ENCODE measurements at places on chromosomes 7 and 10. TPM values are rescaled to one million over a fixed set of nuclear protein-coding genes. Genes with fewer than 3 reads are reported as not detected.

DNA sequence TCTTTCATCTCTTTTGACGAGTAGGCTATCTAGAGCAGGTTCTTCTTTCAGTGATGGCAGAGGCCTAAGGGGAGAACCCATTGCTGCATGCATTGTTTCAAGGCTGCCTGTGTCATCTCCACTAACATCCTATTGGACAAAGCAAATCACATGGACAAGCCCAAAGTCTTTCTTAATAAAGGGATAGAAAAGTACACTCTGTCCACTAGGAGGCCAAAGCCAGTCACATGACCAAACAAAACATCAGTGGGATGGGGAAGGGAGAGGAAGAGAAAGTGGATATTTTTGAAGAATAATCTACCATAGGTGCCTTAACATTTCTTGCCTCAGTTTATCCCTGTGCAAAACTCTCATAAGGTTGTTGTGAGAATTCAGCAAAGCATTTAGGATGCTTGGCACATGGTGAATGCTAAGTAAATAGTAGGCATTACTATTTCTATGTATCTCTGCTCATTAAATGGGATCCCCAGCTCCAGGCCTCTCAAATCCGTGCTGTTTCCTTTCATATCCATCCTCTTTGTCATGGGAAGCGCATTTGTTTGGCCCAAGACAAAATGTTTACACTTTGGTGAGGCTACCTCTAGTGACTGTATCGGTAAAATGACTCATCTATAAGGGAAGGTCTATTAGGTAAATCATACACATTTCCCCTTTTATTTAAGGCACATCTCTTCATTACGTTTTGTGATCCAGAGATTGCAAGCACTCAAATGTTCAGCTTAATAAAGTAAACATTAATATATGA, 16.7 kb upstream of the CADPS2 start:
- no peak for DNase-seq

DNA sequence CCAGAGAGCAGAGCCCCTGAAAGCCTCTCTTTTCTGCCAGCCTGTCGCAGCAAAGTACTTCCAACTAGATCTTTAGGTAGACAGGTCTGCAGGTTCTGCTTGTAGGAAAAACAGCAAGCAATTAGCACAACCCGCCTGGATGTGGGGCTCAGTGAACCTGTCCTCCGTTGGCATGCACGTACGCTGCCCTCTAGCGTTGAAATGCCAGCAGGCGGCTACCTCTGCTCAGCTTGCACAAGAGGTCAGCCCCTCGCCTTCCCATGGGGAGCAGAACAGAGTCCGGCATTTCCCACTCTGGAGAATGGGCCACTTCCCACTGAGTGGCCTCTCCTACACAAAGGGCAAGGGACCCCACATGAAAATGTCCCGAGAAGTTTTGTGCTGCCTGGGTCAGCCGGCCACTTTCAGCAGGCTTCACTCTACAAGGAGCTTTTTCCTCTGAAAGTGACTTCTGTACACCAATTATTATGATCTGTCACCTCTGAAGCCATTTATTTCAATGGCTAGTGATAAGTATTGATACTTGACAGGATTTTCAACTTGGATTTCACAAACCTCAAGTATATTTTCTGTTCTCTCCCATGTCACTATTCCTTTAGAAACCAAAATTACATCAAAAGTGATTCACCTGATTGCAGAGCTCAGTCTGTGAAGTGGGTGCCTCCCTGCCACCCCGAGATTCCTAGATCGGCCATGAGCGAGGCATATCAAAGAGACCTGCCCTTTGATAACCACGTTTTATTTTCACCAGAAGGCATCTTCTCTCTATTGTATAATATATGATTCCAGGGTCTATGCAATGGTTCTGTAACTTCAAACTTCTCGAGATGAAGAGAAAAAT, 56.7 kb downstream of the JCAD start:
- DNase-seq = peak; percentile 86

Gene CAV2
- 18.4 TPM for total RNA-seq

Gene AKR1E2
- 3.2 TPM for total RNA-seq

Gene CRHR2
- total RNA-seq = 0.42 TPM

DNA sequence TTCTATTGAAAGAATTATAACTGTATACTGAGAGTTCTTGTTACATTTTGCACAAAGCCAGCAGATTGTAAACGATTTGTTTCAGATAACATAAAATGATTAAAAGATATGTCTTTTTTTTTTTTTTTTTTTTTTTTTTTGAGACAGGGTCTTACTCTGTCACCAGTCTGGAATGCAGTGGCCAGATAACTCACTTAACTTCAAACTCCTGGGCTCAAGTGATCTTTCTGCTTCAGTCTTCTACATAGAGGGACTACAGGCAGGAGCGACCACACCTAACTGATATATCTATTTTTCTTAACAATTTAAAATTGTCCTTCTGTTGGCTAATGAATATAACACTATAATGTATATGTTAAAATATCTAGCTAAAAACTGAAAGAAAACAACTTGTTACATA, 317.3 kb upstream of the CACNA2D1 start:
- no peak for DNase-seq

GRCh38 chr10:77946084-77946483, 19.5 kb upstream of the DLG5 start:
- no peak for DNase-seq

Gene AKR1C2
- 77.9 TPM for total RNA-seq

DNA sequence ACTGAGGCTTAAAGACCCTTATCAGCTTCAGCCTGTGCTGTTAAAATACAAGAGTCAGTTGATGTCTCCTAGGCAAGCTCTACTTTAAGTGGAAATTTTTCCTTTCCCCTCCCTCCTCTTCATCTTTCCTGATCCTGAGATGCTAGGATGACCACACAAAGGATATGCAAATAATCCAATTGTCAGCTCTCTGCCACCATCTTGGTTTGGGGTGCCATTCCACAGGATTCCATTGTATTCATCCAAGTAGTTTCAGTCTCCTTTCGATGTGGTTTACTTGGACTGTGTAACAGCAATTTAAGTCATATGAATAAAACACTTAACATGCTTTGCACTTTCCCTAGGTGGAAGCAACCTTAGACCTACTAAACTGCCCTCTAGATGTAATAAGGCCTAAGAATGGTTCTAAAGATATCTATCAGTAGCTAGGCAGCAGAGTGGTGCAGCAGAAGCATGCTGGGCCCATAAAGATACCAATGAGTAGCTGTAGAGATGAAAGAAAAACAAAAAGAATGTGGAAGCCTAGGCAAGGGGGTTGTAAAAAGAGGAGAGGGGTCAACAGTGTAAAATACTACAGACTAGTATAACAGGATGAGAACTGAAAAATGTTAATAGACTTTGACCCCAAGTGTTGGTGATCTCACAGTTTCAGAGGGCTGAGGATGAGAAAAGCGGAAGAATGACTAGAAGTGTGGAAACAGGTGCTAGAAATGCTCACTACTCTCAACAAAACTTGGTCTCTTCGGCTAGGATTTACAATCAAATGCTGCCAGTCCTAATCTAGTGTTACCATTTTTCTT, 2.4 kb upstream of the CFAP69 start:
- no peak for DNase-seq

DNA sequence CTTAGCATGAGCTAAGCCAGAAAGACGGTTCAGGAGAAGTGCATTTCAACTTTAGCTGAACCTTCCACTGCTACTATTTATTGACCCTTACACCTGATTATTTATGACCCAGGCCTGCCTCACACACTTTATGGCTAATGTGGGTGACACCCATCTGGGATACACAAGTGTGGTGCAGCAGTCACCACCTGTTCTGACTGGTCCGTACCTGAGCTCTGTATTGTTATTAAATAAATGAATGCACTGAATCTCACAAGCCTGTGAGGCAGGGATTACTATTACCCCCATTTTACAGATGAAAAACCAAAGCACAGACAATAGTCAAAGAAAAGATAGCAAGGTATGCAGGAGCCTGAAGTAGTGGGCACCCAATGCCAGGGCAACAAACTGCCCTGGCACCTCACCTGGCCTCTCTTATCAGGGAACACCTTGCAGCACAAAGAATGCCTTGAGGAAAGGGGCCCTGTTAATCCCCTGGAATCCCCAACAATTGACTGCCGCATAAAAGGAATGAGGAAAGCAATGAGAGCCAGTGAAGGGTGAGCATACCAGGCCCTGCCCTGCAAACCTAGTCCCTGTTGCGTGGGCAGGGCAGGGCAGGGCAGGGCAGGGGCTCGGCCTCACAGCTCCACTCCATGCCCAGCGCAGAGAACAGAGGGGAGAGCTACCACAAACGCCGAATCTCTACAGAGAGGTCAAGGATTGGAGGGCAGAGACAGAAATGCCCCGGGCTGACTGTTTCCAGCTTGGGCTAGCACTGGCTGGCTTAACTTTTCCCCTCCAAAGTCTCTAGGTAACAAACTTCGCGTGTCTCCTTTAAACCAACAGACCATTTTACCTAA, 1.3 kb downstream of the ANXA11 start:
- DNase-seq = peak; percentile 59

Gene ANKRD61
- total RNA-seq = 0.45 TPM

DNA sequence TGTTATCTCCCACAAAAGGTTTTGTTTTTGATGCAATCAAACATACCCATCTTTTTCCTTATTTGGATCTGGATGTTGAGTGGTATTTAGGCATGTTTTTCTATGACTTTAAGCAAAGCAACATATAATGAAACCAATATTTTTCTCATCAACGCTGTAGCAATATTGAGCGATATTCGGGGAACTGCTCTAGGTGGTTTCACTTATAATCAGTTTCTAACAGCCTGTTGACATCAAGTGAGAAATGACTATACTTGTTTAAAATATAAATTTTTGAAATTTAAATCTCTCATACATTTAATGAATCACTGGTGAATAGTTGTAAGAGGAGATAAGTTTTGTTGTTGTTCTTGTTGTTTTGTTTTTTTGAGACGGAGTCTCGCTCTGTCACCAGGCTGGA, 52.8 kb upstream of the CCAR1 start:
- no peak for DNase-seq

Gene CRTAC1
- total RNA-seq = 0.15 TPM

DNA sequence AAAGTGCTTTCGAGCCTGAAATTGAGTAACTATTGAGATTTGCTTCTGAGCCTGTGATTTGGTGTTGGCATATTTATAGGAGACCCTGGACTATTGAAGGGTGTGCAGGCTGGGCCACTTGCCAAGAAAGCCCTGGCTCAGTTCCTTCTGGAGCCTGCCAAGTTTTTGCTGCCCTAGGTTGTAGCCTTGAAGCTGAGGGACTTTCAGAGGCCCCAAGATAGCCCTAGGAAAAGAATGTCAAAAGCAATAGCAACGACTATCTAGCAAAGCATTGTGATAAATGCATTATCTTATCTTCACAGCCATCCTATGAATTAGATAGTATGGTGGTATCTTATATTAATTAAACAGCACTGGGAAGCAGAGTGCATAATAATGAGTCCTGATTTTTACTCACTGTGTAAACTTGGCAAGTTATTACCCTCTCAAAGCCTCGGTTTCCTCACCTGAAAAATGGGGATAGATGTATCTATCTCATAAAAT, 473.7 kb upstream of the PODXL start:
- peak; percentile 16 for DNase-seq

DNA sequence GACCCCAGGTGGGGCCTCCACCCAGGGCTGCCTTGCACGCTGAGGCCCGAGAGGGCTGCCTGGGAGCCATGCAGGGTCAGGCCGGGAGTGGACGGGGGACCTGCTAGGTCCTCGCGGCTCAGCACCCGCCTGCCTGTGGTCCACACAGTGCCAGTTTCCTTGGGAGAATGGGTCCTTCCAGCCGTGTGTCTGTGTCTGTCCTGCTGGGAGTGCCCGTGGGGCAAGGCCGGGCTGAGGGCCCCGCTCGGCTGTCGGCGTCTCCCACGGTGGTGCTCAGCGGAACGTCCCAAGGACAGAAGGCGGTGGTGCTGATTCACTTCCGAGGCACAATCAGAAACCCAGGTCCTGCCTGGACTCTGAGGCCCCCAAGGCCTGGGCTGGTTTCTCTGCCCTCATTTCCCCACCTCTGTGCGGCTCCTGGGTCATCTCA, 23.2 kb upstream of the GTPBP4 start:
- DNase-seq = no peak

Gene CYP26C1
- not detected for total RNA-seq

DNA sequence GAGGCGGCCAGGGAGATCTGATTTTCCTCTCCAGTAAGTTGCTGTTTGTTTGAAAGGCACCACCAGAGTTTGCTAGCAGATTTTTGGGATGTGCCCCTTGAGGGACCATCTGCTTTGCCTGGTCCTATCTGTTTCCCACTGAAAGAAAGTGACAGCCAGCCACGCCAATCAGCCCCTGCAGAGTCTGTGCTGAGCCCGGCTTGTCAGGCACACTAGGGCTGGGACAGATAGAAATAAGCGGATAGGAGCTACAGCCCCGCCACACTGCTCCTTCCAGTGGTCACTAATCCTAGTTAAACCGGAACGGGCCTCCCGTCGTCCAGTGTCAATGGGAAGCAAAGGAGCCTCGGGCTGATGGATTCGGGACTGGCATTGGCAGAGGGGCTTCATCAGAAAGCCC, 161.9 kb upstream of the PRR15 start:
- no peak for DNase-seq

Measured in psoas muscle (tissue), 8 donors.